Esophagus squamous epithelium (tissue), 5 donors: ENCODE measurements at places on chromosomes 7 and 10.

DNA sequence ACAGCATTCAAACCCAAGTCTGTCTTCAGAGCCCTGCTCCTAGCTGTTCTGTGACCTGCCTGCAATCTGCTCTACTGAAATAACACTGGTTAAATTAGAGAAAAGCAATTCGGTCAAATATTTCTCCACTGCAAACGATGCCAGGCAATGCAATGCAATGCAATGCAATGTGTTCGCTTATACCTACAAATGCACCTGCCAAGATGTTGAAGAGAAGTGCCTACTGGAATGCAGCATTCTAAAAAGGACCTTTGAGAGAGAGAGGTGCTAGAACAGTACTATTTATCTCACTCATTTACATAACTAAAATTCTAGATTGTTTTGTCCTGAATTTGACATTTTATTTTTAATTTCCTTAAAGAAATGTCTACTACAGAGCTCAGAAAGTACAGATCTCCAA is 157.3 kb upstream of the CDK1 start:
- H3K27ac ChIP-seq, result no peak overlapping the region
- no peak for DNase-seq
- no peaks in the 10 kb centered on the region for H3K36me3 ChIP-seq
- no peak overlapping the region for H3K4me3 ChIP-seq
- H3K4me1 ChIP-seq, result no peaks in the 10 kb centered on the region

- no peaks in the 10 kb centered on the region for H3K27me3 ChIP-seq
- H3K27ac ChIP-seq, result no peak overlapping the region
- H3K36me3 ChIP-seq, result no peaks in the 10 kb centered on the region
- no peaks in the 10 kb centered on the region for H3K4me1 ChIP-seq
Measured at GRCh38 chr7:15891151-15891881, 204.8 kb upstream of the MEOX2 start.

- no peaks in the 10 kb centered on the region for H3K27me3 ChIP-seq
- no peak for DNase-seq
- no peak overlapping the region for H3K4me3 ChIP-seq
- H3K36me3 ChIP-seq, result no peaks in the 10 kb centered on the region
- H3K4me1 ChIP-seq, result no peaks in the 10 kb centered on the region
Measured at GRCh38 chr7:103919272-103919868, 70.1 kb downstream of the RELN start.

DNA sequence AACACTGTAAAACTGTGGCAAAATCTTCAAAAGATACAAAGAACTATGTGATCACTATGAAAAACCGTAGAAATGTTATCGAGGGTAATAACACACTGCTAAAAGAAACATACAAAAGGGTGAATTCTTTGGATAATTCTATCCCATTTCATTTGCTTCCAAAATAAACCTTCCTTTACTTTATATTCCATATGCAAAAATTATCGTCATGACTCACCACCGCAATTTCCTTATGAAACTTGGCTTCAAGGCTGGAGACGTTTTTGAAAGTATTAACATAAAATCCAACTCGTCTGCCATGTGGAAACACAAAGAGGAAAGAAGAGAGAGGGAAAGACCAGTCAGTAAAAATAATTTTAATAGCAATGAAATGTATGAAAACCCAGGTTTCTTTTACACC is 165.2 kb downstream of the AMPH start:
- H3K27ac ChIP-seq, result no peak overlapping the region
- H3K36me3 ChIP-seq, result no peaks in the 10 kb centered on the region
- H3K4me3 ChIP-seq, result no peak overlapping the region
- no peaks in the 10 kb centered on the region for H3K27me3 ChIP-seq
- no peaks in the 10 kb centered on the region for H3K4me1 ChIP-seq

DNA sequence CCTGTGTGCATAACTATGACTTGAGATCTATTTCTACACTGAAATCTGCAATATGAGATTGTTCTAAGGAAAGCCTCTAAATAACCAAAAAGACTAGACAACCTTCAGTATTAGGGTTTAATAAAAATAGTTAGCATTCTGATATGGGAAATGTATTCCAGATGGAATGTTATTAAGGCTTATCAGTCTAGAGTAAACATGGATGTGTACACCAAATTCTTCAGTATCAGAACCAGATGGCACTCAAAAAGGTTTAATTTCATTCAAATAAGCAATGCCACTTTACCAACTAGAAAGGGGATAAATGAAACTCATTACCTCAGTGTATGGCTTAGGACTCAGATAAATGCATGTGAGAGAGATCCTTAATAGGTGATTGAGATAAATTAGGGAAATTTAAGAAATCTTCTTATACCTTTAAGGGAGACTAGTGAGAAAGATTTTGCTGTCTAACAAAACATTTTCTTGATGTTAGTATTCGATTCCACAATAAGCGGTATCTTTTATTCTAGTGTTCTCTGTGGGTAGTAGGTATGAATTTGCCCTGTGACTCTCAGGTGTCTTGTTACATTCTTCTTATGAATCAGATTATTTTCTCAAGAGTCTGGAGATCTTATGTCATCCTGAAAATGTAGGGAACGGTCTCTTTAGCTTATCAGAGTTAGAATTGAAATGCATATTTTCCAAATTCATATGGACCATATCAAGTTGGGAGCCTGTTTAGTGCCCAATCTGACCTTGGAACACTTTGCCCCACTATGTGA is 159.2 kb downstream of the PRKG1 start:
- H3K27ac ChIP-seq, result no peak overlapping the region
- H3K27me3 ChIP-seq, result no peaks in the 10 kb centered on the region
- no peaks in the 10 kb centered on the region for H3K36me3 ChIP-seq
- H3K4me3 ChIP-seq, result no peak overlapping the region

DNA sequence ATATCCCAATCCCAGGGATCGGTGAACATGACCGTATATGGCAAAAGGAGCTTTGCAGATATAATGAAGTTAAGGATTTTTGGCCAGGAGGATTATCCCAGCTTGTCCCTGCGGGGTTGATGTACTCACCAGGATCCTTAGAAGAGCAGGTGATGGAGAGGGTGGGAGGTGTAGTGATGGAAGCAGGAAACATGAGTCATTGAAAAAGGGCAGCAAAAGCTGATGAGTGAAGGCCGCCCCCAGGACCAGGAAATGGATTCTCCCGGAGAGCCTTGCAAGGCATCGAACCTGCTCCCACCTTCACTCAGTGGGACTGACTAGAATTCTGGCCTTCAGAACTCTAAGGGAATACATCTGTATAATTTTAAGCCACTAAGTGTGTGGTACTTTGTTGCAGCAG is 5.2 kb upstream of the NUPR2 start:
- no peaks in the 10 kb centered on the region for H3K27me3 ChIP-seq
- H3K36me3 ChIP-seq, result no peaks in the 10 kb centered on the region
- no peak for DNase-seq
- no peak overlapping the region for H3K27ac ChIP-seq
- no peak overlapping the region for H3K4me3 ChIP-seq
- H3K4me1 ChIP-seq, result no peaks in the 10 kb centered on the region

DNA sequence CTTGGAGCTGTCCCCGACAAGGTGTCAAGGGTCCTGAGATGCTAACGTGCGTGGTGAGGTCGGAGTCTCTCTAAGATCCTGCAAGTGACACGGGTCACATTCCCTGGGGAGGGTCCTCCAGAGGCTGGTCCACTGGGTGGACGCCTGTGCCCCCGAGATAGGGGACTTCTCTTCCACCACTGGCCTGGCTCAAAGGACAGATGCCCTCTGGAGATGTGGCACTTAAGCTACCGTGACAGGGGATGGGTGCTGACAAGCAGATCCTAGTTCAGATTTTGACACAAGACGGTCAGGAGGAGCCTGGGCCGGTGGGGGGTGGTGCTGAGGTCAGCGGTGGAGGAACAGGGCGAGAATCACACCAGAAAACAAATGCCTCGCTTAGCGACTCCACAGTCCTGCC is 178.0 kb downstream of the ADARB2 start:
- no peaks in the 10 kb centered on the region for H3K36me3 ChIP-seq
- no peak overlapping the region for H3K4me3 ChIP-seq
- H3K27ac ChIP-seq, result no peak overlapping the region
- H3K4me1 ChIP-seq, result no peaks in the 10 kb centered on the region

GRCh38 chr10:86960003-86960862 is 1.8 kb downstream of the SNCG start:
- H3K27ac ChIP-seq, result peak overlapping the region; percentile 42
- H3K4me1 ChIP-seq, result peaks cover 98% of the 10 kb centered on the region
- H3K36me3 ChIP-seq, result no peaks in the 10 kb centered on the region
- no peak overlapping the region for H3K4me3 ChIP-seq
- no peaks in the 10 kb centered on the region for H3K27me3 ChIP-seq

DNA sequence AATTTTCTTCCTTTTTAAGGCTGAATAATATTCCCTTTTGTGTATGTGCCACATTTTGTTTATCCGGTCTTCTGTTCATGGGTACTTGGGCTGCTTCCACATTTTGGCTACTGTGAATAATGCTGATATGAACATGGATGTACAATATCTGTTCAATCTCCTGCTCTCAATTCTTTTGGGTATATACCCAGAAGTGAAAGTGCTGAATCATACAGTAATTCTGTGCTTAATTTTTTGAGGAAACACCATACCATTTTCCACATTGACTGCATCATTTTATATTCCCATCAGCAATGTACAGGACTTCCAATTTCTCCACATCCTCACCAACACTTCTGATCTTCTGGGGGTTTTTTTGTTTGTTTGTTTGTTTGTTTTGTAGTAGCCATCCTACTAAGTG is 135.0 kb upstream of the INHBA start:
- no peaks in the 10 kb centered on the region for H3K27me3 ChIP-seq
- no peaks in the 10 kb centered on the region for H3K4me1 ChIP-seq
- DNase-seq, result no peak

GRCh38 chr10:49223205-49223604 is 35.0 kb upstream of the TMEM273 start:
- H3K27me3 ChIP-seq, result no peaks in the 10 kb centered on the region
- no peaks in the 10 kb centered on the region for H3K4me1 ChIP-seq
- no peak for DNase-seq
- H3K4me3 ChIP-seq, result no peak overlapping the region

- DNase-seq, result no peak
- H3K4me1 ChIP-seq, result no peaks in the 10 kb centered on the region
- H3K36me3 ChIP-seq, result no peaks in the 10 kb centered on the region
- no peaks in the 10 kb centered on the region for H3K27me3 ChIP-seq
- H3K4me3 ChIP-seq, result no peak overlapping the region
- no peak overlapping the region for H3K27ac ChIP-seq
Measured at GRCh38 chr10:1173091-1173490, 116.9 kb downstream of the WDR37 start.

GRCh38 chr10:63720072-63720537 is 198.9 kb downstream of the REEP3 start:
- H3K4me1 ChIP-seq, result no peaks in the 10 kb centered on the region
- H3K4me3 ChIP-seq, result no peak overlapping the region
- H3K27ac ChIP-seq, result no peak overlapping the region
- no peak for DNase-seq

DNA sequence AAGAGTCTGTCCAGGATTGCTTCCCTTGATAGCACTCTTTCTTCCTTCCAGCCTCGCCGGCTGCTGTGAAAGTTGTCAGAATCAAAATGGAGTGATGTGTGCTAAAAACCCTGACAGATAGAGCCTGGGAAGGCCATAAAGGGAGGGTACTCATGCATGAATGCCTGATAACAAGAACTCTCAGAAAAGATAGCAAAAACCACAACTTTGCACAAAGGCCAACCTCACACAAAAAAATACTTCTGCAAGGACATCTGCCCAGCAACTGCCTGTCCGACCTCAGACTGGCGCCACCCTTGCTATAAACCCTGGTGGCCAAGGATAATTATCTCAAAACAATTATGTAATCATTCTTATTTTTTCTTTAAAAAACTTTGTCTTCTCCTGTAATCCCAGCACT is 133.2 kb upstream of the SVIL start:
- no peaks in the 10 kb centered on the region for H3K36me3 ChIP-seq
- no peak for DNase-seq
- H3K4me1 ChIP-seq, result no peaks in the 10 kb centered on the region
- H3K27me3 ChIP-seq, result no peaks in the 10 kb centered on the region
- no peak overlapping the region for H3K4me3 ChIP-seq
- H3K27ac ChIP-seq, result no peak overlapping the region

DNA sequence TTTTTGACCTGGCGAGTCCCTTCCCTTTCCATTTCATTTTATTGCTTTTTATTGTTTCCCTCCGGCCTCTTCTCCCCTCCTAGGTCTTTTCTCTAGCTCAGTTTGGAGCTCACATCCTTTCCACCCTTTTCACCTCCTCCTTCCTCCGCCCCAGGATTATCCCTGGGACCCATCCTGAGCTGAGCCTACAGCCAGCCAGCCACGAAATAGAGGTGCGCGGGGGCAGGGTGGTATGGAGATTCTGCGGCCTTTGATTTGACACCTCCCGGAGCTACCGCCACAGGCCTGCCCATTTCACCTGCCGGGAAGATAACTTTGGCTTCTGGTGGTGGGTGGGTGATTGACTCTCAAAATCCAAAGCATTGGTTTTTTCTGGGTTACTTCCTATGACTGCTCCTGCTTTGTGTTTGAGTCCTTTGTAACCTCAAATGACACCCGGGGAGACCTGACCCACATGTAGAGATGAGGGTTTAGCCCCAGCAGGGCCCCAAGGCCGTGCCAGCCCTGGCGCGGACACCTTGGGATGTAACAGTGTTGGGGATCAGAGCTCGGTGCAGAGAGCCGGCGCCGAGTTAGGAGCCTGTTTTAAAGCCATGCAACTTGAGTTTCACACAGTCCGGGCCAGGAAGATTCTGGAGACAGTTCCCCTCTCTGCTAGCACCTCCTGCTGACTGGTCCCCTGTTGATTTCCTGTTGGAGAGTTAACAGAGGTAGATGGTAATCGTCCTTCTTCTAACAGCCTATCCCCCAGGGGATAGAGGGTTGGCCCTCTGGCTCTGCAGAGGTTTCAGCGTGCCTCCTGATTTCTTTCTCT is 1.5 kb downstream of the DUSP5 start:
- no peaks in the 10 kb centered on the region for H3K36me3 ChIP-seq
- DNase-seq, result no peak
- H3K4me1 ChIP-seq, result peaks cover 80% of the 10 kb centered on the region
- H3K4me3 ChIP-seq, result peak overlapping the region; percentile 68

- no peaks in the 10 kb centered on the region for H3K36me3 ChIP-seq
- H3K4me3 ChIP-seq, result no peak overlapping the region
- DNase-seq, result no peak
Measured at GRCh38 chr7:113639221-113639620, 279.6 kb downstream of the PPP1R3A start.

DNA sequence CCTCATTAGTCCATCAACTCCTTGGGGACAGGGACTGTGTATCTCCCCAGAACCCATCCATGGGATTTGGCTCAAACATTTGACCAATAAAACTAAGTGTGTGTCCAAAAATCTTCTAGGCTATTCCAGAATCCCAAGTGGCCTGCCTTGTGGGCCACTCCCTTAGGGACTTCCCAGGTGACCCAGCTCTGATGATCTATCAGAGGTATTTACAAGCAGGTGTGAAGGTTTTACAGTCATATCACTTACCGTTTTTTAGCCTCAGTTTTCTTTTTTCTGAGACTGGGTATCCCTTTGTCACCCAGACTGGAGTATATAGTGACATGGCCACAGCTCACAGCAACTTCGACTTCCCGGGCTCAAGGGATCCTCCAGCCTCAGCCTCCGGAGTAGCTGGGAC is 64.4 kb downstream of the PIP4K2A start:
- H3K36me3 ChIP-seq, result no peaks in the 10 kb centered on the region
- no peak overlapping the region for H3K27ac ChIP-seq
- H3K4me1 ChIP-seq, result peaks cover 30% of the 10 kb centered on the region
